Esophagus squamous epithelium (tissue), 5 donors: ENCODE measurements at places on chromosomes 2 and 18.

- no peak for DNase-seq
Observed at GRCh38 chr2:107804608-107805498, 21.8 kb upstream of the RGPD4 start.

DNA sequence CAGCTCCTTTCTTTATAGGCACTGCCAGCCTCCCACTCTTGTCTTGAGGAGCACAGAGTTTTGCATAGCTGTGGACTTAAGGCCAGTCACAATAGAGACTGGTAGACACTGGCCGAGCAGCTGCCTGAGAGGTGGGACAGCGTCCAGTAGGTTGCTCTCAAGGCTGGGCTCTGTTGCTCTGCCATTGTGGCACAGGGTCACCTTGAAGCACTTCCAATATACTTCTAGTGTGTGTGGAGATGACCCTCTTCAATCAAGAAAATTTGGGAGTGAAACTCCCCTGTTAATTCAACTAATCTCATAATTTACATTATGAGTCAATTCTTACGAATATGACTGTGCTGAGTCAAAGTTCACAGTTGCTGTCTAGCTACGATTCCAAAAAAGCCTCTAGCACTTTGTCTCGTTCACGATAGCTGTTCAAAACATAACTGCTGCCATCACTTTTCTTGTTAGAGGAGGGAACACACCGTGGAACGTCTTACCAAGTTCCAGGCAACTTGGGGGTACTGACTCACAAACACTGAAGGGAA lies 636.2 kb downstream of the EPHA4 start:
- DNase-seq, result no peak

GRCh38 chr2:127864877-127865276 lies 6.9 kb upstream of the POLR2D start:
- no peak for DNase-seq

DNA sequence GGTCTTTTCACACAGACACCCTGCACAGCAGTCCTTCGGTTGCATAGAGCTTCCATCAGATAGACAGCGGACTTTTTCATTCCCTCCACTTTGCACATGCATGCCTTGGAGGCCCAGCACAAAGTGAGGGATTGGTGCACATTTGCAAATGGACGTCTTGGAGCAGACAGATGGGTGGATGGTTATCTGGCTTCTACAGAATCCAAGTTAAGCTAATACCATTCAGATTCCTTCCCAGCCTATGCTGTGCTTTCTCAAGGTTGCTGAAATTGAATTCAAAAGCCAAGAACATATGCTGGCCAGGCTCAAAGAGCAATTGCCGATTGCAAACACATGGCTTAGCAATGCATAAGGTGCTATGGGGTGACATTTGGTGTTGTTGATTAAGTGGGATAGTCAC lies 186.4 kb downstream of the VAPA start:
- no peak for DNase-seq

GRCh38 chr18:11392292-11392691 lies 217.1 kb upstream of the SLC35G4 start:
- no peak for DNase-seq
